Activated T-helper 17 cell treated with anti-CD3 and anti-CD28 coated beads, Interleukin-2, amount 50 U/mL, for 72 hours (primary cell): ENCODE measurements at places on chromosomes 4 and X. TPM values are rescaled to one million over a fixed set of nuclear protein-coding genes. Genes with fewer than 3 reads are reported as not detected.

The TSPYL2 gene
- 28.2 TPM for total RNA-seq

The FBXW7 gene
- total RNA-seq: 37.4 TPM

The DGAT2L6 gene
- not detected for total RNA-seq

The CXXC4 gene
- total RNA-seq: not detected

DNA sequence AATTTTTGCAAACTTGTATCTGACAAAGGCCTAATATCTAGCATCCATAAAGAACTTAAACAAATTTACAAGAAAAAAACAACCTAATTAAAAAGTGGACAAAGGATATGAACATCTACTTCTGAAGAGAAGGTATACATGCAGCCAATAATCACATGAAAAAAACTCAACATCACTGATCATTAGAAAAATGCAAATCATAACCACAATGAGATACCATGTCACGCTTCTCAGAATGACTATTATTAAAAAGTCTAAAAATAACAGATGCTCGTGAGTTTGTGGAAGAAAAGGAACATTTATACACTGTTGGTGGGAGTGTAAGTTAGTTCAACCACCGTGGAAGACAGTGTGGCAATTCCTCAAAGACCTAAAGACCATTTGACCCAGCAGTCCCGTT, 24.0 kb downstream of the CEP44 start:
- ATAC-seq: no peak

DNA sequence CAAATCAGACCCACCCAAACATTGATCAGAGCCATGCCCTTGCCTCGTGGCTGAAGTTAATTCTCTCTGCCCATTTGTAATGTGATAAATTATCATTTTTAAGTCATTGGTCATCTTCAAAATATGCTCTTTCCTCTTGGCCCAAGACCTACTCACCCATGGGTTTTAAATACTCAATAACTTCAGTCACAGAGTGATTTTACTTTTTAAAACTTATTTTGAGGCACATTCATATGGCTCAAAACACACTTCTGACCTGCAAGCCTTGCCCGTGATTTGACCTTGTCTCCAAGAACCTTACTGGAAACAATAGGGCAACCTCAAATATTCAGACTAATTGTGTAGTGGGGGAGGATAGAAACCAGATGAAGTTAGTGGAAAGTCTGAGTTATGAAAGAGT, 176.2 kb upstream of the LNX1 start:
- no peak for ATAC-seq

DNA sequence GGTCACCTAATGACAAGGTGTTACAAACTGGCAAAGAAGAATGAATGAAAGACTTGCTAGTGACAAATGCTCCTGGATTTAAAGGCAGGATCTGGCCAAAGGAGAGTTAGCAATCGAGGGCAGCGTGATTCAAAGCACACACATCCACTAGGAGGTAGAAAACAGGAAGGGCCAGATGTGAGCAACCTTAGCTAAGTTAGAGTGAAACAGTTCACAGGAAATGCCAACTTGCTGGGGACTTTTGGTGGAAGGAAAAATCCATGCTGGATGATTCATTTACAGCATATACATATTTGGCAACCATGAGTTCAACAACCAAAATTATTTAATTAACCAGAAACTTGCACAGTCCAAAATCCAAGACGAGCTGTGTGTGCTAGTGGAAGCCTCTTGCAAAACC, 276.9 kb downstream of the PTTG2 start:
- ATAC-seq: no peak

- no peak for ATAC-seq
These were observed 32.2 kb downstream of the PLS3 start for GRCh38 chrX:115592997-115593734.

- ATAC-seq: no peak
These were observed 1.6 kb downstream of the TCEAL9 start for GRCh38 chrX:103357871-103358270.

- no peak for ATAC-seq
These were observed 106.4 kb upstream of the GPM6B start for GRCh38 chrX:13923289-13923688.

- no peak for ATAC-seq
These were observed 42.5 kb downstream of the RTL9 start for GRCh38 chrX:110401135-110401534.

DNA sequence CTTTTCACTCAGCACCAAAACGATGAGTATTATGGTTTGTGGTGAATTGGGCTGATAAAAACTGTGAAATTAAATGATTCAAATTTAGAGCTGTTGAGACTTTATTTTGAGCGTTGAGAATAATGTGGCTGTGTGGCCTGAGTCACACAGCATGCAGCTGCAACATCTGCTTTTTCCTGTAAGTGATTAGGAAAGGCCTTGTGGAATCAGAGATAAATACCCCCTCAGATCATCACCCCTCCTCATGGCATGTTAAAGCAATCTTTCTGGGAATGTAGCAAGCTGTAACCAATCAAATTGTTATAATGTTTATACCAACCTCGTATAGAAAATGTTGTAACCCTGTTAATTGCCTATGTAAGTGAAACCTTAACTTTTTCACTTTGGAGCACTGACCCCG, 90.0 kb upstream of the GRPR start:
- no peak for ATAC-seq

DNA sequence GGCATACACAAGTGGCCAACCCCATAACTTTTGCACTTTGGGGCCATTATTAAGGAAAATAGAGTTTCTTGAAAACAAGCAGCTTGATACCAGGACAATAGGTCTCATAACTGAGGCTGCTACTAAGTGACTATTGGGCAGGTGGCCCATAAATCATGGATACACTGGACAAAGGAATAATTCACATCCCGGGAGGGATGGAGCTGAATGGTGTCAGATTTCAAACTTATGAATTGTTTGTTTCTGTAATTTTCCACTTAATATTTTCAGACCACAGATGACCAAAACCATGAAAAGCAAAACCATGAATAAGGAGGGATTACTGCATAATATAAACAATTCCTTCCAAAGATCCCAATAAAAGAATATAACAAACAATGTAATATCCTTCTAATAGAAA, 114.4 kb downstream of the WDFY3 start:
- ATAC-seq: no peak

GRCh38 chrX:107480272-107480671, 30.8 kb downstream of the FRMPD3 start:
- peak; percentile 62 for ATAC-seq

GRCh38 chrX:14354521-14354920, 174.8 kb upstream of the GLRA2 start:
- ATAC-seq: no peak

- ATAC-seq: no peak
These were observed 13.5 kb downstream of the PAGE4 start for GRCh38 chrX:49842621-49843020.
